ENCODE measurements at places on chromosomes 2 and 18.

- no peak for DNase-seq
Observed at GRCh38 chr2:106892048-106892447, 6.1 kb upstream of the ST6GAL2 start.

- no peak for DNase-seq
Observed at GRCh38 chr18:70273021-70273420, 15.8 kb upstream of the SOCS6 start.

DNA sequence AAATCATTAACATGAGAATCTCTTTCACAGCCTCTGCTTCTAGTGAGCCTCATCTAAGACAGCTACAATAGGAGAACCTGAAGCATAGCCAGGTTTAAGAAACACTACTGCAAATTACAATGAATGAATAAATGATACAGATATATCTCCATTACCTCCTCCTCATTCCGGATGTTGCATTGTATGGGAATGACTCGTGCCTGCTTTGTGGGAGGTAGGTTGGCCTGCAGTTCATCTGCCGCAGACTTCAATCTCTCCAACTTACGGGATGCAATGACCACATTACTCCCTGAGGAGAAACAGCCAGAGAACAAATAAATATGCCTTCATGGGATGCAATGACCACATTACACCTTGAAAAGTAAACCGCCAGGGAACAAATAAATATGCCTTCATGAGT is 15.4 kb downstream of the PECR start:
- DNase-seq, result no peak

- no peak for DNase-seq
Observed at GRCh38 chr2:73033766-73034381, 37.6 kb downstream of the SFXN5 start.

DNA sequence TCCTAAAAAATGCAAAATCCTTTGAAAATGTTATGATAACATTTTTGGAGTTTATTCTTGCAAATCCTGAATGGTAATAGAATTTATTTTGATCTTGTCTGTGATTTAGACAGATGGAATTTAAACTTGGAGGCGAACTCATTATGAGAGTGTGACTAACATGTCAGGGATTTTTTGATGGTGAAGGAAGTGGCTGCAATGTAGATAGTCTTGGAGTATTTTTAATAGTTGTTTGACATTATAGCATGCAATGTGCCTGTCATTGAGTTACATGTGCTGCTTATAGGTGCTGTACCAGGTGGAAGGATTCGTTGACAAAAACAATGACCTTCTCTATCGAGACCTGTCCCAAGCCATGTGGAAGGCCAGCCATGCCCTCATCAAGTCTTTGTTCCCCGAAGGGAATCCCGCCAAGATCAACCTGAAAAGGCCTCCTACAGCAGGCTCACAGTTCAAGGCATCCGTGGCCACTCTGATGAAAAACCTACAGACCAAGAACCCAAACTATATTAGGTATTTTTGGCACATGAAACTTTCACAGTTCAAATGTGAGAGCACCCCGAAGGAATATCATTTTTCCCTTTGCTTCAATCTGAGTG is 141.8 kb downstream of the MYO1B start:
- no peak for DNase-seq

DNA sequence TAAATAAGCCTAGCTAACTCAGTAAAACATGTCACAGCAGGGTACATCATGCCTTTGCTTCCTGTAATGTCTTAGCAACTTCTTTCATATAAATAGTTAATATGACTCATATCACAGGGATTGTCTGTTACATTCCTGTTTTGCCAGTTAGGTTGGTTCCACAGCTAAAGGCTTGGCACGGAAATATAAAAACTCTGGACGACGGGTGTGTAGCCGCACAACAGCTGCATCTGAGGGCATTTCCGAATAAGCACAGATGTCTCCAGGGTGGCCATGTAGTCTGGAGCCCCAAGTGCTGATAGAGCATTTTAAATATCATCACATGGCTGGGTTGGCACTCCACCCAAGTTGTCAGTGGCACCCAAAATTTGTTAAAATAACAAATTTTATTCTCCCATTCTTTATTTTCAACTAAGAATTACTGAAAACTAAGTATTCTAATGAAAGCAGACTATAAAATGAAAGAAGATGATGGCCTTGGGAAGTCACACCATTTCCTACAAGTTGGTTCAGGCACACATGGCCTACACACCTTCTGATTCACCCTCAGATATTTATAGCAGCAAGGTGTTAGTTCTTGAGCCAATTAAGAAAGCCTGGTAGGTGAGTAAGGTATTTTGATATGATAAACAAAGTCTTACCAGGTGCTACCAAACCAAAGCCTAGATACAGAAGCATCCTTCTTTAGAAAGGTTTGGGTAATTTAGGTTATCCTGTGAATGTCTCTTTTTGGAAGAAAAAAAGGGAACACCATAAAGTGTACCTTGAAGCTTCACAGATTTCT is 61.8 kb upstream of the STK17B start:
- DNase-seq, result no peak

- DNase-seq, result no peak
Observed at GRCh38 chr2:230011617-230012016, 57.1 kb downstream of the SLC16A14 start.

DNA sequence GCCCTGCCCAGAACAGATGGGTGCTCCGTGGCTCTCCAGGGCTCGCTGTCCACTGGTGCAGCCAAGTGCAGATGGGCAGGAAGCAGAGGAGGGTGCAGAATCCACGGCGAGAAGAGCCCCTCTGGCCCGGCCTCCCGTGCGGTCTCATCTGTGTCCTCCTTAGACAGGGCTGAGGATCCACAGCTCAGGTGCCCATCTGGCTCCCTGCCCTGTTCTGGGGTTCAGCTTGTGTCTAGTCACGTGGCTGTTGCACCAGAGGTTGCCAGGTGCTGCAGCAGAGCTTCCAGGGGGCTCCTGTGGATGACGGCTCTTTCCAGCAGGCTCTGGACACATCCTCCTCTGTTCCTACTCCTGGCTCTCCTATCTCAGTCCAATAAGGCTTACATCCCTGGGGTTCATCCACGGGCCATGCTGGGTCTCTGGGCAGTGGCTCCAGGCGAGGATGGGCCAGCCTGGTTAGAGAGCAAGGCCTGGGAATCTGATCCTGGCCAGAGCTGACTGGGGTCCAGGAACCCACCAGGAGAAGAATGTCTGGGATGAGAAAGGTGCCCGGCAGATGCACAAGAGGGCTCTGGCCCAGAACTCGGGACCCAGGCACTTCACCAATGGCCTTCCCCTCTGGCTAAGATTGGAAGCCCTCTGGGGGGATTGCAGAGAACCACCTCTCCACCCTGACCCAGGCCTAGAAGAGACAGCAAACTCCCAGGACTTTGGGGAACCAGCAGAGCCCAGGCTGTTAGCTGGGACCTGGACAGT is 116.3 kb upstream of the ID2 start:
- no peak for DNase-seq

- DNase-seq, result no peak
Observed at GRCh38 chr2:108923736-108924579, 65.1 kb downstream of the EDAR start.

DNA sequence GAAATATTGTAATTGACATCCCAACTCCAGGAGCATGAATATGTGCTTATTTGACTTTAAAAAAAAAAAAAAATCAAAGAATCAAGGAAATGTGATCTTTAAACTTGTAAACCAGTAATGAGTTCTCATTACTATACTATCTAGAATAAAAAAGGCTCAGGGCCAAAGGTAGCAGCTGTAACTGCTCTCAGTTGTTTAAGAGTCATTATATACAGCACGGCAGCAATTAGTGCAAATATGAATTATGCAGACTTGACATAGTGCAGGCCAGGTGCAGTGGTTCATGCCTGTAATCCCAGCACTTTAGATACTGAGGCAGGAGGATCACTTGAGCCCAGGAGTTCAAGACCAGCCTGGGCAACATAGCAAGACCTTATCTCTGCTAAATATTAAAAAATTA is 125.7 kb upstream of the TTC39C start:
- DNase-seq, result no peak

DNA sequence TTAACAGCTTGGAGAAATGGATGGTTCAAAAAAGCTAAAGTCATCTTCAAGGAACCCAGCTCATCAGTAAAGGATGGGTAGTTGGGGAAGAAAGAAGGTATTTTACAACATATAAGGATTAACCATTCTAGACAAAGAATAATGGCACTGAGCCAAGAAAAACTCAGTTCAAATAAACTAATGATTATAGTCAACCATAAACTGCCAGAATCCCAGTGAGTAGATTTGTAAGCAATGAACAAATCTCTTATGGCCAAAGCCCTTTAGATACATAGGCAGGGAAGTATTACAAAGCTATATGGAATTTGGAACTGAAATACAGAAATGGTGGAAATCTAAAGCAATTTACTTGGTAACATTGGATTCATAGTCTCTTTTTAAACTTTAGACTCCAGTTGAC is 92.4 kb upstream of the ZFP36L2 start:
- no peak for DNase-seq

DNA sequence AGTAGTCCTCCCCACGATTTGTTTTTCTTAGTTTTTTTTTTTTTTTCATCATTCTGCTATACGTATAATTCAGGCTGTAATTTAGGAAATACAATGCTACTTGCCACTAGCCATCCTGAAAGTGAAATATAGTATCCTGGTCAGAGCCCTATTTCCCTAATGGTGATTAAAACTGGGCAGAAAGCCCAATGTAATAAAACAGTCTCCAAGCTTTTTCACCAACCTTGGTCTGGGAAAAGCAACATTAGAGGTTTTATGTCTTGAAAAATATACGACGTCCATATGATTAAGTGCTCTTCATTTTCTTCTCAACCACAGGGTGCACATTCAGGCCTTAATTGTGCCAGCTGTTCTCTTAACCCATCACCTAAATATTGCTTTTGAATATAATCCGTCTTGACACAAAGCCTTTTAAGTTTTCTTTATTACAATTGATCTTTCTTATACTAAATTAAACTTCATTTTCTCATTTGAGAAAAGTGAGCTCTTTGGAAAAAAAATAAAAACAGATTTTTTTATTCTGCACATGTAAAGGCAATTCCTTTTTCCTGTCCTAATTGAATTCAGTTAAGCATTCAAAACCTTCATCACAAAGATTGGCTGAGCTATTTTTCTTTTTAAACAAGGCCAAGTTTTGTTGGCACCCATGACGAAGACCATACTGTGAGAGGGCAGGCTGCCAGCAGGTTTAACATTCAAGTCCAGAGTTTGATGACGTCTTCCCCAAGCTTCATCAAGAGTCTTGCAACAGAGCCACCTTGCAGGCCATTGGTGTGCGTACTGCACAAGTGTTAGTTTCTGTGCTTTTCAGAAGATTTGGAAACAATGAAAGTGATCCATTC is 52.7 kb downstream of the MAP2 start:
- no peak for DNase-seq

GRCh38 chr18:45222180-45222579 is 393.1 kb upstream of the SLC14A2 start:
- no peak for DNase-seq

DNA sequence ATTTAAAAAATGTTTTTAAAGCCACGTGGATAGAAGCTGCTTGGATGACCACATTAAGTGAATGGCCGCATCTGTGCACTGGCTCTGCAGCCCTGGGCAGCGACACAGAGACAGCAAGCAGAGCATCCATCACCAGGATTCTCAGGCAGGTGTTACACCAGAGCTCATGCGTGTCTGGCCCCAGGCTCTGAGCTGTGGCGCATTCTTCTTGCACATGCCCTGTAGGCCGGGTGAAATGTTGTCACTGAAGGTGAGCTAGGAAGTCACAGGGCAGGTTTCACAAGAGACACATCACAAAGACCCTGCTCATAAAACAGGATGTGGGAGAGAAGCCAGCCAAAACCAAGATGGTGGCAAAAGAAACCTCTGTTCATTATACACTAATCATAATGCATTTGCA is 8.4 kb upstream of the PXDN start:
- peak; percentile 8 for DNase-seq

DNA sequence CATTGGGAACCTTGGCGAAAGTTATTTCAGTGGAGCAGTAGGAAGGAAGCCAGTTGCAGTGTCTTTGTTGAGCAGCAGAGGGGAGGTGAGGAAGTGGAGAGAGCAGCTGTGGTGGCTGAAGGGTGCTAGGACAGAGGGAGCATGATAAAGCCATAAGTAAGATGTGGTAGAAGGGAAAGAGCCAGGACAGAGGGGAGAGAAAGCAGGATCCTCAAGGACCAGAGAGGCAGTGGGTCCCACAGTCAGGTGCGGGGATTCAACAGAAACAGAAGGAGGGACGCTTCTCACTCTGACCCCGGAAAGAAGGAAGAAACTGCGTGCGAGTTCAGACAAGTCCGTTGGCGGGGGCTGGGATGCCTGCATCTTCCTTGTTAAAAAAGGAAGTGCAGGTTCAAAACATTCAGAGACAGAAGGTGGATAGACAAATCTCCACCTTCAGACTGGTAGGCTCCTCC is at the start of gene CXCR2:
TSS of gene CXCR2 (plus strand) at position 403 of the 455 bp plus-strand sequence. CDS start 8,774 bp downstream, outside the sequence.
- DNase-seq, result no peak

- no peak for DNase-seq
Observed at GRCh38 chr2:9094117-9094516, 90.6 kb upstream of the MBOAT2 start.

- DNase-seq, result no peak
Observed at GRCh38 chr18:9422816-9423519, 52.3 kb upstream of the RALBP1 start.

GRCh38 chr2:239991689-239992314 is 33.3 kb downstream of the NDUFA10 start:
- DNase-seq, result peak; percentile 49

- DNase-seq, result no peak
Observed at GRCh38 chr2:226716126-226716525, 83.5 kb downstream of the IRS1 start.

DNA sequence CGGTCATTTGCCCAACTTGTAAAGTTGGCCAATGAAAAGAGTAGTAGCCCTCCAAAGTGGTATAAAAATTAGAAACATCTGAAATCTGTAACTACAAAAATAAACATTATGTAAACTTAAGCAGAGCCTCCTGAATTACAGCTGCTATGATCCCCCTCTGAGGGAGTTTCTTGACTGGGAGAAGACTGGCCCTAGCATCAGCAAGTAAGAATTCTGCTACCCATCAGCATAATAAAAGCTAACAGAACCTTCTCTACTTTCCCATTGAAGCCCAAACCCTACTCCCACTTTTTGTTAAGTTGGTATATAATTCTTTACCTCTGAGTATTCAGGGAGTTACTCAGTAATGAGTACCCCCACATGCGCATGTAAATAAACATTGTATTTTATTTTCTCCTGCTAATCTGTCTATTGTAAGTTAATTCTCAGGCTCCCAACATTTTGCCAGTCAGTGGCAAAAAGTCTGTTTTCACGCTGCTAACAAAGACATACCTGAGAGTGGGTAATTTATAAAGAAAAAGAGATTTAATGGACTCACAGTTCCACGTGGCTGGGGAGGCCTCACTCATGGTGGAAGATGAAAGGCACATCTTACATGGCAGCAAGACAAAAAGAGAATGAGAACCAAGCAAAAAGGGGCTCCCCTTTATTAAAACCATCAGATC is 71.3 kb downstream of the MYL12B start:
- DNase-seq, result no peak

- DNase-seq, result no peak
Observed at GRCh38 chr2:192424243-192424642, 229.5 kb upstream of the TMEFF2 start.
